ENCODE measurements at places on chromosomes 4 and X.
A peak's percentile ranks its signal among the peaks of the same experiment; 100 is the strongest.

DNA sequence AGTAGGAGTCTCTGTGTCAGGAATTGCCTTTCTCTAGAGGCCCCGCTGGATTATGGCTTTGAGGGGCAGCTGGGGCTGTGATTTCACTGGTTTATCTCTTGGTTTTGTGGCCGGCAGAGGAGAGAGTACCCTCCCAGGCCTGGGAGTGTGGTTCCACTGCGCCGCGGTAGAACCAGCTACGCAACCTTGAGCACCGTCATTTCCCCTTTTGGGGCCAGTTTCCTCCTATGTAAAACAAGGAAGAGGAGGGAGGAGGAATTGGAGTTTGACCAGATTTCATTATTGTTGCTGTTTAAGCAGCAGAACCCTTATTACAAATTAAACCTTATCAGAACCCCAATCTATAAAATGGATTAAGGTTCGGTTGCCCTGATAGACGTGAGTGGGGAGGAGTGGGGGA, 4.4 kb downstream of the SOX3 start:
- no peak for DNase-seq

- DNase-seq: peak; percentile 0
These were observed 10.7 kb downstream of the TENT5D start for GRCh38 chrX:80430826-80431504.

- no peak for DNase-seq
These were observed 54.4 kb upstream of the SMAD1 start for GRCh38 chr4:145427221-145427620.

DNA sequence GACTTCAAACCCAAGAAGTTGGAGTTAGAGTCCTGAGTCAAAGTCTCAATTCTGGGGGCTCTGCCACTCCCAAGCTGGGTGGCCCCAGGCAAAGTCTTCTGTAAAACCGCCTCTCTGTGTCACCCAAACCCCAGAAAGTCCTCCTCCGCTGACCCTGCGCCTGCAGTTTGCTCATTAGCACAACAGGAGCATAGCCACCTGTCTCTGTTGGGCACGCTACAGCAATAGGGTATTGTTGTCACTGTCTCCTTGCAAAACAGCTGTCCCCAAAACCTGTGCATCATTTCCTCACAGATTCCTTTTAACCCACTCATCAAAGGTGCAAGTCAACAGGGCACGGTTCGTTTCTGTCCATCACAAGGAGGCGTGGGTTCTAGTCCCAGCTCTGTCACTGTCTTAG, 8.0 kb upstream of the DGAT2L6 start:
- no peak for DNase-seq

DNA sequence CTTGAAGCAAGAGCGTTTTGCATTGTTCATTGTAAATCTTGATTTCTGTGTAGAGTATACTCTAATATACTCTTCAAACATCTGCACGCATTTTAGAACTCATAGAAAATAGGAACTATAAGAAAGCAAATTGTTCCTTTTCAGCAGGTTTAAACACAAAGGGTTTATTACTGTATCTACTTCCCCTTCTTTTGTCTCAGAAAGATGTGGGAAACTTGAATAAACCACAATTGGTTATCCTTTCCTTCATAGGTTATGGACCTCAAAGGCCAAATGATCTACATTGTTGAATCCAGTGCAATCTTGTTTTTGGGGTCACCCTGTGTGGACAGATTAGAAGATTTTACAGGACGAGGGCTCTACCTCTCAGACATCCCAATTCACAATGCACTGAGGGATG, 46.0 kb upstream of the GUCY1B1 start:
- DNase-seq: no peak

DNA sequence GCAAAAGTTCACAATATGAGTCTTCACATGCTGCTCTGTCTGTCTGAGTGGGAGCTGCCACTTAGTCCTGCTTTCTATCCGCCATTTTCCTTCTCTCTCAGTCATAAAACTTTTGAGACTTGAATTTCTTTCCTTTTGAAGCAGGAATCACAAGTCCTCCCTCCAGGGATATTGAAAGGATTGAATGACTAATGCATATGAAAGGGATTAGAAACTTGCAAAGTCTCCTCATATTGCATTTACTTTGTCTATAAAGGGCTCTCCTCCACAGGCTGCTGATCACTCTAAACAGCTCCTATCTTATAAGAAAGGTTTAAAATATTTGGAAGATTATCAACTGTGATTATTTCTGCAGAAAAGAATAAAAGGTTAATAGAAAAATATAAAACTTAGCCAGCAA, 879.1 kb downstream of the ARAP2 start:
- no peak for DNase-seq
